ENCODE measurements at places on chromosomes 5 and 9.
A peak's percentile ranks its signal among the peaks of the same experiment; 100 is the strongest.

GRCh38 chr9:83934569-83935275 is 13.5 kb upstream of the KIF27 start:
- DNase-seq, result no peak

- DNase-seq, result no peak
These were observed 32.3 kb downstream of the SH3GLB2 start for GRCh38 chr9:128995791-128996190.

DNA sequence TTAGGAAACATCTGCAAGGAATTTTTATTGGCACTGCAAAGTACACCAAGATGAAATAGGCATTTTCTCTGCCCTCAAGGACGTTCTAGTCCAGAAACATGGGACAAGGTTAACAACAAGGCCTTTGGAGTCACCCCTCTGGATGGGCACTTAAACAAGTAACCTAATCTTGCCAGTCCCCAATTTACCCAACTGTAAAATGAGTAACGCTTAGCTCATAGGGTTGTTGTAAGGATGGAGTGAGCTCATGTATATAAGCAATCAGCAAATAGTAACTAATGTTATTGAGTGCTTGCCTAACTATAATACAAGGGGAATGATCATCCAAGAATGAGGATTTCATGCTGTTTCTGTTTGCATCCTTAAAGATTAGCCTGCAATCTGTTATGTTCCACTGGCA is 189.3 kb downstream of the PAPPA start:
- no peak for DNase-seq

GRCh38 chr9:116238776-116239340 is 85.3 kb downstream of the PAPPA start:
- DNase-seq, result no peak

DNA sequence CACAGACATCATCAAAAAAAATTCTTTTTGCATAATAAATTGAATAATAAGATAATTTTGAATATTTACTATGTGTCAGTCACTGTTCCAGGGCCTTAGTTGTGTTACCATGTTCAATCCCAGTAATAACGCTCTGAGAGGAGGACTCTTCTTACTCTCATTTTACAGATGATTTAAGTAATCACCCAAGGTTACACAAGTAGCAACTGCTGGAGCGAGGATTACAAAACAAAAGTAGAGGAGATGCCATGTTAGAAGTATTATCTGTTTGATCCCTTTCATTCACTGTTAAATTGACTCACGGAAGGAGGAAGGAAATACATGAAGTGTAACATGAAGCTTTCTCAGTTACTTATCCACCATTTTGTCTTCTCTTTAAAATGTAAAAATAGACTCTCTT is 412.8 kb downstream of the NFIB start:
- no peak for DNase-seq

DNA sequence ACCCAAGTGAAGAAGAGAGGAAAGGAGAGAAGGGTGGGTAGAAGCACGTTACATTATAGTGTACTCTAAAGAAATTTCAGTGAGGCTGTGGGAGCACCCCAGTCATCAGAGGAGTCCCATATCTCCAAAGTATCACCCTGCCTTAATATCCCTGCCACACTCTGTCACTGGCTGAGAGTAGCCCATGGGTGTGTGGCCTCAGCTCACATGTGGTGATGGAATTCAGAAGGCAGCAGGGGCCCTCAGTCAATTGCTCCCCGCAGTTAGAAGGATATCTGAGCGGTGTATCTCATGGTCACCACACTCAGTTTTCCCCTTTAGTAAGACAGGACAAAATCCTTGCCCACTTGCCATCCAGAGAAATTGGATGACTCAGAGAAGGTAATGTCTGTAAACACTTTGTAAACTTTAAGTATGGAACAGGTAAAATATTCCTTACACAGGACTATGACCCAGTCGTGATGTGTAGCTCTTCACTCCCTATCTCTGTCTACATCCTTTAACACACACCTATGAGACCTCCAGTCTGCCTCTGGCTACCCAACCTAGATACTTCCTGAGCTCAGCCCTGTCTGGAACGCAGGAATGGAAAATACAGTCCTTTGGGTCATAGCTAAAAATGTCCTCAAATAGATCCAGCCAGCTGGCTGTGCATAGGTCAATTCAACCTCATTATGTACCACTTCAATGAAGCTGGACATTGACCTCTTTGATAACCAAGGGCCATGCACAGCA is 24.3 kb upstream of the PLIN2 start:
- no peak for DNase-seq

GRCh38 chr5:126477294-126478117 is 54.3 kb downstream of the GRAMD2B start:
- DNase-seq, result no peak

- DNase-seq, result no peak
These were observed 300.9 kb downstream of the MRPS30 start for GRCh38 chr5:45109636-45110035.

DNA sequence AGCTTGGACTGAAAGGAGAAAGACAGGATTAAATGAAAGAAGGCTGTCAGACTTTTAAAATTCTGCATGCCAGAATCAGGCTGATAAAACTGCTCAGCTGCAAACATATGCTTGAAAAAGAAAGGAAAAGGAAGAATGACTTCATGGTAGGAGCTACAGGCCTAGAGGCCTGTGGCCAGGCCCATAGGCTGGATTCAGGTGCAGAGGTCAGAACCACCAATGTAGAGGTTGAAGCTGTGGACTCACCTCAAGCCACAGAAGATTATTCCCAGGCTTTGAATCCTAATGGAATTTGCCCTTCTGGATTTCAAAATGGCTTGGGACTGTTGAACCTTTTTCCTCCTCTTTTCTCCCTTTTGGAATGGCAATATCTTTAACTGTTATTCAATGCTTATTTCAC is 47.7 kb downstream of the TMEM38B start:
- DNase-seq, result no peak

GRCh38 chr5:156295431-156295830 is 31.5 kb upstream of the SGCD start:
- DNase-seq, result no peak

- DNase-seq, result no peak
These were observed 32.3 kb downstream of the PRRX2 start for GRCh38 chr9:129697656-129698253.

- DNase-seq, result no peak
These were observed 4.4 kb upstream of the MGAT1 start for GRCh38 chr5:180807046-180807445.

GRCh38 chr5:175920231-175920811 is 47.8 kb downstream of the THOC3 start:
- no peak for DNase-seq

DNA sequence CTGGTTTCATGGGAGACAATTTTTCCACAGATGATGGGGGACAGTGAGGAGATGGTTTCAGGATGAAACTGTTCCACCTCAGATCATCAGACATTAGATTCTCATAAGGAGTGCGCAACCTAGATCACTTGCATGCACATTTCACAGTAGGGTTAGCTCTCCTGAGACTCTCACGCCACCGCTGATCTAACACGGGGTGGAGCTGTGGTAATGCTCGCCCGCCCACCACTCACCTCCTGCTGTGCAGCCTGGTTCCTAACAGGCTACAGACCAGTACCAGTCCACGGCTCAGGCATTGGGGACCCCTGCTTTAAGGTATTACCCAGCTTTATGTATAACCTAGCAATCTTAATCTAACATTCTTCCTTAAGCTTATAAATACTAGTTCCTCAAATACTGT is 35.6 kb downstream of the TTC39B start:
- peak; percentile 40 for DNase-seq

DNA sequence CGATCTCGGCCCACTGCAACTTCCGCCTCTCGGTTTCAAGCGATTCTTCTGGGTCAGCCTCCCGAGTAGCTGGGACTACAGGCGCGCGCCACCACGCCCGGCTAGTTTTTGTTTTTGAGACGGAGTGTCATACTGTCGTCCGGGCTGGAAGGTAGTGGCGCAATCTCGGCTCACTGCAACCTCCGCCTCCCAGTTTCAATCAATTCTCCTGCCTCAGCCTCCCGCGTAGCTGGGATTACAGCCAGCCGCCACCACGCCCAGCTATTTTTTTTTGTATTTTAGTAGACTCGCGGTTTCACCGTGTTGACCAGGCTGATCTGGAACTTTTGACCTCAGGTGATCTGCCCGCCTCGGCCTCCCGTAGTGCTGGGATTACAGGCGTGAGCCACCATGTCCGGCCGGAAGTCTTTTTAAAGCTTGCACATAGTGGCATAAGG is 1.2 kb downstream of the SMC5 start:
- DNase-seq, result no peak

- DNase-seq, result no peak
These were observed 131.6 kb upstream of the NIPBL start for GRCh38 chr5:36744773-36745589.

- DNase-seq, result no peak
These were observed 5.9 kb upstream of the FAM13B start for GRCh38 chr5:138038826-138039225.

DNA sequence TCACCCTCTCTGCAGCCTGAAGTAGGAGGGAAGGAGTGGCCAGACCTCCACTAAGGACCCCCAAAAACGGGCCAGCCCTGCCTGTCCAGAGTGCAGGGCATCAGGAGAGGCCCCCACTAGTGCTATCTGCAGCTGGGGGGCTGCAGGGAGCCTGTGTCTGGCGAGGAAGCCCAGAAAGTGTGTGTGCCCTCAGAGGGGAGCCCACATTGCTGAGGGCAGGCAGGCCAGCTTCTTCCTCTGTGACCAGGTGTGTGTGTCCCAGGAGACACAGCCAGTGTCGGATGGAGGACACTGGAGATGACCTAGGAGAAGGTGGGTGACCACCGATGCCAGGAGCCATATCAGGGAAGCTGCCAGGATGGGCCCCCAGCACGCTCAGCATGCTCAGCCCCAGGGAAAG is 218.7 kb downstream of the IRX2 start:
- DNase-seq, result no peak

GRCh38 chr9:34154057-34154456 is 24.8 kb upstream of the UBAP1 start:
- DNase-seq, result no peak

DNA sequence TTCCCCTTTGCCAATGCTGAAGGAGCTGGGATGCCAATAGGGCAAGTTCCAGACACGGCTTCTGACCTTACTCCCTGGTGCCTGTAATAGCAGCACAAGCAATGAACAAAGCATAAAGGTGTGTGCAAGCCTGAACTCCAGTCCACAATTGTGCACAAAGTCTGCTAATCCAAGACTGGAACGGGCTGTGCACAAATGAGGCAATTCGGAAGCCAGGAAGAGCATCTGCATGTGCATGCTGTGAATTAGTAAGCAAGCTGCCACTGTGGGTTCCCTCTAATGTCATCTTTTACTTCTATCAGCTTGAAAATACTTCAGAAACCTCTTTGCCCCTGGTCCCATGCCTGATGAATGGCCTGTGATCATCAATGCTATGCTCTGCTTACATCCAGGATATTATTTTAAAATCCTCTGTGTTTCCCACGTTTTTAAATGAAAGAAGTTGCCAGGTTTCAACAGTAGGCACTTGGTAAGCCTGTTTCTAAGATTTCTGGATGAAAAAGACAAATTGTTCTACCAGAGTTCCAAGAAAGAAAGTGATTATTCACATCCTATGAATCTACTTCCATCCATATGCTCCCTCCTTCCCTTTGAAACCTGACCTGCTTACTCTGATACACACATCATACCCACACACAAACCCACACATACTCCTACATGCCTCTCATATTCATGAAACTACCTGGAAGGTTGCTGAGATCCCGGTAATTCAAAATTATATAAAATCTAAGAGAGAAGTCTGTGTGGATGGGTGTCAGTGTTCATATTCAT is 165.7 kb downstream of the KCTD16 start:
- DNase-seq, result no peak

GRCh38 chr5:143400541-143401226 is 2.8 kb downstream of the NR3C1 start:
- DNase-seq, result no peak

DNA sequence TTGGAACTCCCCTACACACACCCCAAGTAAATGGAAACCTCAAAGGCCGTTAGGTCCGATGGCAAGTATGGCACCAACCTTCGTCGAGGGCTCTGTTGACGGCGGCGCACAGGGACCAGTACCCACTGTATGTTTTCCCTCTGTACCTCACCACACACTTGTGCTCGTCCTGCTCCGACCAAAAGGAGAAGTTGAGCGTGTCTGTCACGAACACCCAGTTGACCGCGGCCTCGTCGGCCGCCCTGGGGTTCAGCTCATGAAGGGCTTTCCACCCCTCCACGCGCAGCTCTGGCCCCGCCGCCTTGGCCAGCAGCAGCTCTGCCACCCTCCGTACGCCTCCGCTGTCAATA is 24.0 kb downstream of the HNRNPK start:
- peak; percentile 23 for DNase-seq

DNA sequence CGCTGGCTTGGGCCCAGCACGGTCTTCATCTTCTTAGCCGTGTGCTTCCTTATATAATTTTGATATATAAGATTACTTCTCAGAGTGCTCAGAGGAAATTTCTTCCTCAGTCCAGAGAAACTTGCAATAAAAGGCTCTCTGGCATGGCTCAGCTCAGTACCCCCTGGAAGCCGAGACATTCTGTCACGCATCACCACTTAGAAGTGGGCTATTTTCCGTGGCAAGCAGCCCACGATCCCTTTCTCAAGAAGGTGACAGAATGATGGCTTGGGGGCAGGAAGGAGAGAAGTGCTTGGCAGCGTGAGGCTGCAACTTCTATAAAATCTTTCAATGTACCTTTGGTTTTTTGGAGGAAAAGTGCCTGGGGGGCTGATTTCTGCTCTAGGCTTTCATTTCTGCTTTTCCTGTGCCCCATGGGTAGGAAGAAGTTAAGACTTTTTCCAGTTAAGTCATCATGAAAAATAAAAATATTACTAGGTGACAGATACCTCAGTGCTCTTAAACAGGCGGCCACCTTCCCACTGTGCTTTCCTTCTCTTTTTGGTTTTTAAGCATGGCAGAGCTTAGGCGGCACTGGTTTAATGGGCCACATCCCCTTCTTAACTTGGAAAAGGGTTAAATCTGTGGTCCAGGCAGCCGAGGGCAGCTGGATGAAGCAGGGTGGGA is 104.6 kb downstream of the MVB12B start:
- no peak for DNase-seq

DNA sequence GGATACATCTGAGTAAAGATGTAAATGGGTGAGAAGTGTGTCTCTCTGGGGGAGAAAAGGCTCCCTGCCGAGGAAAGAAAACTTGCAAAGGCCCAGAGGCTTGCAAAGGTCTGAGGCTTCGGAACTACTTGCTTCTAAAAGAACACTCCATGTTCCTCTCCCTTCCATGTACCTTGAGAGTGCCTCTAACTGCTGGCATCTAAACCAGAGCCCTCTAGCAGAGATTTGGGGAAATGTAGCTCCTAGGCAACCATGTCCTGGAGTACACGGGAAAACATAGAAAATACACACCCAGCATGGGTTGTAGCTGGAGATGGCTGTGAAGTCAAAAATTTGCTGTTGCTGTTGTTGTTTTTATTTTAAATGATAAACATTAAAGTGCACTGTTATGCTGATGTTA is 151.6 kb downstream of the SYK start:
- DNase-seq, result no peak

GRCh38 chr5:135535820-135536801 is at the start of gene NEUROG1:
Gene NEUROG1 (minus strand): TSS chr5:135535964. CDS start chr5:135535690, 274 bp downstream.
- no peak for DNase-seq

DNA sequence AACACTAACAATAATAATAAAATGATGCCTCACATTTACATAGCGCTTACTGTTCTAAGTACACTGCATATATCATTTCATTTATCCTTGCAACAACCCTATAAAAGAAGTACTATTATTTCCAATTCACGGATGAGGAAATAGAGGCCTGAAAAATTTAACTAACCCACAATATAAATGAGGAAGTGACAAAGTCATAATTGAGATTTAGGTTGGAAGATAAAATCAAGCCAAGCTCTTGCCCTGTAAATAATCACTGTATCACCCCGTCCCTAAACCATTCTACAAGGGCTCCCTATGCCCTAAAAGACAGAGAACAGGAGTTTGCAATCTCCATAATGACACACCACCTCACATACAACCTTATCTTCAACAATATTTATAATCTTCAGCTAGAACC is 49.6 kb downstream of the STRBP start:
- DNase-seq, result no peak

GRCh38 chr9:4936823-4937222 is 48.2 kb upstream of the JAK2 start:
- no peak for DNase-seq

All from effector memory CD8-positive, alpha-beta T cell (primary cell).